ENCODE measurements at places on chromosomes 7 and 10.

DNA sequence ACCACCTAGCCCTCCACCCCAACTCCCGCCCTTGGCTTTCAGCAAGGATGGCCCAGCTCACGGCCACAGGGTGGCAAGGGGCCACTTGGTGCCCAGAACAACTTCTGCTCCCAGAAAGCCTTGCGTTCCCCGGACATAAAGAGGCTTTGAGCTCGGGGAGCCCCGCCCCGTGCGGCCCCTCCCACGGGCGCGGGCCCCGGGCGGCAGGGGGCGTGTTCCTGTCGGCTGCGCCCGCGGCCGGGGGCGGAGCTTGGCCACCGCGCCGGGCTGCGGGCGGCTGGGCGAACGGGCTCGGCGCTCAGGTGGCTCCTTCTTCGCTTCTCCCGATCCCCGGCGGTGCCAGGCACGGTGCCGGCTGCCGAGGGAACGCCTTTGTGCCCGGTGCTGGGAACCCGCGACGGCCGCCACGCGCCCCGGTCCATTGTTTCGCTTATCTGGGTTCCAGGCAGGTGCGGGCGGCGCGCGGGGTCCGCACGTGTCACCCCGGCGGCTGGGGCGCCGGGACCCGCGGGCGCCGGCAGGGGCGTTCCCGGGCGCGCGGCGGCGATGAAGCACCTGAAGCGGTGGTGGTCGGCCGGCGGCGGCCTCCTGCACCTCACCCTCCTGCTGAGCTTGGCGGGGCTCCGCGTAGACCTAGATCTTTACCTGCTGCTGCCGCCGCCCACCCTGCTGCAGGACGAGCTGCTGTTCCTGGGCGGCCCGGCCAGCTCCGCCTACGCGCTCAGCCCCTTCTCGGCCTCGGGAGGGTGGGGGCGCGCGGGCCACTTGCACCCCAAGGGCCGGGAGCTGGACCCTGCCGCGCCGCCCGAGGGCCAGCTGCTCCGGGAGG, at the start of gene NFE2L3:
TSS of gene NFE2L3 (plus strand) at position 246 of the 829 bp plus-strand sequence. CDS start at position 547, 301 bp downstream.
- no peak for DNase-seq

DNA sequence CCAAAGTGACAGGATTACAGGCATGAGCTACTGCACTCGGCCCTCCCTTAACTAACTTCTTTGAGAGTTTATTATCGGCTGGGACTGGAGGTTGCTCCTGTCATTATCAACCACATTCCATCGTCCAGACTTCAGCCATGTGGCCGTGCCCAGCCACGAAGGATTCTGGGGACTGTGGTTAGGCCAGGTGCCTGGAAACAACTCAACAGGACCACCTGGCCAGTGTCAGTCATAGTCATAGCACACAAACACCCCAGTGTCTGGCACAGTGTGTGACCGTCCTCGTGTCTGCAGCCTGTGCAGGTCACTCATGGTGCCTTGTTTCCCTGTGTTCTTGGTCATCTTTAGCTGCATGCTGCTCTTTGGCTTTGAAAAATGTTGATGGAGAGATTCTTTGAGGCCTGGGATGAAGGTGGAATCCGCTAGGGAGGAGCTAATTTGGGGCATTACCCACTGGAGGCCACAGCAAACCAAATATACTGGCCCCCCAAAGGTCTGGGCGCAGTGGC, 12.7 kb upstream of the AMZ1 start:
- no peak for DNase-seq

- DNase-seq = no peak
Observed at GRCh38 chr7:1918881-1919525, 248.9 kb downstream of the ELFN1 start.

DNA sequence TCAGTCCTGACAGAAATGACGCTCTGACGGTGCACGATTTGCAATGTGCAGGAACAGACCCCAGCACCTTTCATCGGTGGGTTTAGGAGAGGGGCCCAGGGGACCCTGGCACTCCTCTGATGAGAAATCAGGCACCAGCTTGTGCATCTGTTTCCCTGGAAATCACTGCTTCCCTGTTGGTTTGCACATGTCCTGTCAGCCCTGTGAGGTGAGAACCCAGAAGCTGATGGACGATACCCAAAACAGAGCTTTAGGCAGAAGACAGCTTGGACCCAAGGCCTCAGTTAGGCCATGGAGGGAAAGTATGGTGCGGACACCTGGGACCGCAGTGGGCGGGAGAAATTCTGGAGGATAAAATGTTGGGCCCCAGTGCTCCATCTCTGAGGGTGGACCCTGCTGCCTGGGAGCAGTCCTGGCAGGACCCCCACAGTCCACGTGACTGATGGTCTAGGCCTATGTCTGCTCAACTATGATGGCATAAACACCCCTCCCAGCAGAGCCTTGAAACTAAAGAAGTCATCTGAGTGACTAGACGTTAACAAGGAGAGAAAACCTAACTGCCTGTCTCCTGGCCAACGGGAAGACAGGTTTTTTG, 242.8 kb downstream of the PTPRN2 start:
- DNase-seq = no peak

- DNase-seq = no peak
Observed at GRCh38 chr10:119867317-119867716, 5.3 kb downstream of the MCMBP start.

GRCh38 chr7:116340943-116341907, 130.9 kb downstream of the TES start:
- no peak for DNase-seq

DNA sequence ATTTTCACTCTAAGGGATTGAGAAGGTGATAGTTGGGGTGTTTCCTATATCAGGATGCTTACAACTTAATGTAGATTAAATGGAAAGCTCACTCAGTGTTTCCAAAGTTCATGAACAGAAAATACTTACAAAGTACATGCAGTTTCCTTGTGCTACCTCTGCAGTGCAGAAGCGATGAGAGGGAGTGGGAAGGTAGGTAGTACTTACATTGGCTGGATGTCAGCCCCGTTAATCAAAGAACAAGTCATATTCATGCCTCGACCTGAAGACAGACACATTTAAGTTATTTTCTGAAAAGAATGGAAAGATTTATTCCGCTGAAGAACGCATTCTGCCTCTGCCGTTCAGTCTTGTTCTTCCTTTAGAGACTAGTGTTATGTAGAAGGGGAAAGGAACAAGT, 93.1 kb downstream of the ZMYND11 start:
- DNase-seq = no peak

DNA sequence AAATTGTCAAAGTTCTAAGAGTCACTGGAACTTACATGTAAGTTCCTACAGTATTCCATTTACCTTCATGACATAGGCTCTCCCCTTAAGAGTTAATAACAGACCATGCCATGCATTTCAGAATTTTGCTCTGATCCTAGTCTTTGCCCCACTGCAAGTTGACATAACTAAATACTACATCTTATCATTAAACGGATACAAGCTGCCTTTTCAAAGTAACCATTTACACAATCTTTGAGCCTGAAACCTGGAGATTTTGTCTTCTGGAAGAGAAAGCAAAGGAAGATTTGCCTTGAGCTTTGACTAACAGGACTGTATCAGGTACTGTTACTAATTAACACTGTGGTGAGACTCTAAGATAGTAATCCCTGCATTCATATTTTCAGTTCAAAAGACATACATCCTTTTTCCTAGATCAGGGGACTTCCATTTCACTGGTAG, 9.3 kb upstream of the AKR1D1 start:
- DNase-seq = no peak

GRCh38 chr7:149020483-149020882, 7.8 kb downstream of the PDIA4 start:
- no peak for DNase-seq

- DNase-seq = no peak
Observed at GRCh38 chr10:81865581-81865980, 9.4 kb upstream of the NRG3 start.

GRCh38 chr10:72088889-72089575, 681 bp upstream of the SPOCK2 start:
- DNase-seq = no peak

- DNase-seq = no peak
Observed at GRCh38 chr7:44051611-44052220, 7.2 kb downstream of the DBNL start.

DNA sequence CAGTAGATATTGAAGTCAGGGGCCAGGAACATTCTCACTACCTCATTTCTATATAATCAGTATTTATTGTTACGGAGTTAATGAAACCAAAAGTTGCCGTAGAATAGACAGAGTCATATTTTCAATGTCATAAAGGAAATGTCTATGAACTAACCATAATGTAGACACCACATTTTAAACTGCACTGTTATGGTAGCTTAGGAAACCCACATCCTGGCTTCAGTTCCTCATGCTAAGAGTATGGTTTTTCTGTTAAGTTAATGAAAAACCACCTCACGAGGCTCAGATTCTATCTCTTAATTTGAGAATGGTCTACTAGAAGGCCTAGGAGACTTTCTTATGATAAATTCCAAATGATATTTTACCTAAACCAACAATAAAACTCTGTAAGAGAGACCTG, 166.5 kb downstream of the TMEM26 start:
- DNase-seq = no peak

GRCh38 chr7:19776981-19777380, 3.6 kb upstream of the TMEM196 start:
- DNase-seq = no peak

GRCh38 chr10:26407406-26407969, 30.7 kb upstream of the APBB1IP start:
- DNase-seq = no peak
